T-helper 9 cell (primary cell): ENCODE measurements at places on chromosomes 6 and 20.
A peak's percentile ranks its signal among the peaks of the same experiment; 100 is the strongest.

- no peak for DNase-seq
Observed at GRCh38 chr6:82953871-82954270, 111.8 kb downstream of the UBE3D start.

- no peak for DNase-seq
Observed at GRCh38 chr20:32479697-32480171, 105.4 kb downstream of the NOL4L start.

GRCh38 chr20:47330933-47331708, 25.4 kb downstream of the ZMYND8 start:
- DNase-seq, result no peak

- peak; percentile 15 for DNase-seq
Observed at GRCh38 chr6:26017632-26017966, 55.0 kb downstream of the TRIM38 start.

- DNase-seq, result no peak
Observed at GRCh38 chr6:35258858-35259193, 709 bp upstream of the ZNF76 start.

DNA sequence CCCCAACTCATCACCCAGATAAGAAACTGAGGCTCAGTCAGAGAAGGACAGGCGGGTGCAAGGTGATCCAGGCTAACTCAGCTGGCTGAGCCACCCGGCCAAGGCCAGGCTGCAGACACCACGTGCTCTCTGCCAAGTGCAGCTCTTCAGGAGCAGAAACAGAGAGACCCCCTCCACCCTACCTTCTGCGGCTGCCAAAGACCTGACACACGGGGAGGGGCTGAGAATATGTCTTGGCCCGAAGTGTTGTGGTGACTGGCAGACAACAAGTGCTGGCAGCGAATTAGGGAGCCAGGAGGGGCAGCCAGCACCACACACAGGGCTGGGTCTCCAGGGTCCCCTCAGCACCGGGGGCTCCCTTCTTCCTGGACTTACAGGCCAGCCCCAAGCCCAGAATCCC, 22.5 kb downstream of the PREX1 start:
- DNase-seq, result no peak

GRCh38 chr6:56222499-56222898, 24.9 kb downstream of the COL21A1 start:
- no peak for DNase-seq

GRCh38 chr6:15417811-15418210, 171.9 kb downstream of the JARID2 start:
- no peak for DNase-seq

- DNase-seq, result no peak
Observed at GRCh38 chr6:163291622-163292021, 122.9 kb upstream of the QKI start.

DNA sequence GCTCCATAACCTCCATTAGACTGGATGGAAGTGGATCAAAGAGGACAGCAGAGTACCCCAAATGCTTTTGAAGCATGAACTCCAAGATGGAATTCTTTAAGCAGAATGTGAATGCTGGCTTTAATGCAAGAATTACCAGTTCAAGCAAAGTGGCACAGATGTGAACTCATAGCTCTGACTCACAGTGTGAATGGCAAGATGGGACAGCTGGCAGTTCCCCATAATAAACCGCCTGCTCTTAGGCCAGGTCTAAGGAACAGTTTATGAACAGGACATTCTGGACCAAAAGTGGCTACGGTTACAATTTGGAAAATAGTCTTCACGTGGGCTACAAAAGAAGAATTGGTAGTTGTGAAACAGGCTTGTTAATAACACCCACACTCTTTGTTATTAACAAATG, 76.5 kb downstream of the SPTLC3 start:
- DNase-seq, result no peak

- DNase-seq, result no peak
Observed at GRCh38 chr6:122014961-122015360, 384.5 kb upstream of the HSF2 start.

- no peak for DNase-seq
Observed at GRCh38 chr20:25084626-25085187, 2.8 kb upstream of the VSX1 start.

DNA sequence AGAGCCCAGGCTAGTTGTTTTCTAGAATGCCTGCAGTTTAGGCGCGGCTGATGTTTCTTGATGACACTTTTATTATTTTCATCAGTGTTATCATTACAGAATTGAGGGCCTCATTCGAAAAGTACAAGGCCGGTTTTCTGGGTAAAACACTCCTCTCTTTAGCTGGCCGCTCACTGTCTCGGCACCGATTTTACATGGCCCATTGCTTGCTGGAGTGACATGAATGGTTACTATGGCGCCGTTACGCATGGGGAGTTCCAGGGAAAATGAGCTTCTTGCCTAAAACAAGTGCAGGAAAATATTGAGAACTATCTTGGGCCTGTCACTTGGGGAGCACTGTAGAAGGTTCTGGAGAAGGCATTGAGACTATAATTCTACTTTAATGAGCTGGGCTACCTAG, 317.8 kb downstream of the CDH4 start:
- no peak for DNase-seq

GRCh38 chr20:52204136-52204535, 12.6 kb upstream of the ZFP64 start:
- no peak for DNase-seq

GRCh38 chr20:62765432-62766070, 30.7 kb upstream of the MRGBP start:
- no peak for DNase-seq

DNA sequence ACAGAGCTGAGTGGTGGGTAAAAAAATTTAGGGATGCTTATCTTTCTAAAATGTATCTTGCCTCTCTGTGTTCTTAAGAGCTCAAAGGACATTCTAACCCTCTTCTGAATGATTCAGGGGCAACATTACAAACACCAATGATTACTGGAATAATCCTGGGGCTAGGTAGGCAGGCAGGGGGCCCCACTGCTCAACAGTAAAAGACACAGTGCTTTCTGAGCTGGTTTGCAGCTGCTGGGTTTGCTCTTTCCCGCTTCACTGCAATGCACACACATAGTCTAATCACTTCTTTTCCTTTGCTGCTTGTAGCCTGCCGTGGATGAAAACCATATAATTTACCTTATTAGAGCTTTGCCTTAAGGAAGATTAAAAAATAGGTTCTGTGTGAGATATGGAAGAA, 23.9 kb downstream of the CLDN20 start:
- no peak for DNase-seq

DNA sequence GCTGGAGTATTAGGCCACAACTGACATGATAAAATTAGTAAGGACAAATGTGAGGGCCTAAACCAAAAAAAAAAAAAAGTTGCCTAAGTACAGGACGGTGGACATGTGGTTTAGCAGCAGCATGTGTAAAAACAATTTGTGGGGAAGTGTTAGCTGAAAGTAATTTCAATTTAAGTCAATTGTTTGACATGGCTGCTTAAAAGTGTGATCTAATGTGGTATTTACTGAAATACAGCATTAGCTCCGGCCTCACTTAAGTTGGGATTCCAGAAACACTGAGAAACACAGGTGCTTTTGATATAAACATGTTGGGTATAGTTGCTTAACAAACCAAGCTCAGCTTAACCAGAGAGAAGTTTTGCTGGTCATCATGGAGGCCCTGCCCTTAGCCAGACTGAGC, 119.7 kb downstream of the FYN start:
- no peak for DNase-seq

DNA sequence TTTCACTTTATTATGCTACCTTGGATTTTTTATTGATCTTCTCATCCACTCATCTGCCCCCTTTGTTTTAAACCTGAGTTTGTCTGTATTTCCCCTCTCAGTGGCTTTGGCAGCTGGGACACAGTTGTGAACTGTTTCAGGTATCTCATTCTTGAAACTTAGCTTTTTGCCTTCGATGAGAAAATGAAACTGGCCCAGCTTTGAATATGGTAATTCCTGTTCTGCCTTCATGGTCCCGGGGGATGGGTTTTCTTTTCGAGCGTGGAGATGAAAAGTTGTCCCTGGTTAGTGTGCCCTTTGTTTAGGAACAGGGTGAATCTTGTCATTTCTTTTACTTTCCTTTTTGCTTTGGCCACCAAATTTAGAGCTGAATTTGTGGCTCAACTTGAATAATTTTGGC, 25.6 kb downstream of the DHX35 start:
- DNase-seq, result no peak

DNA sequence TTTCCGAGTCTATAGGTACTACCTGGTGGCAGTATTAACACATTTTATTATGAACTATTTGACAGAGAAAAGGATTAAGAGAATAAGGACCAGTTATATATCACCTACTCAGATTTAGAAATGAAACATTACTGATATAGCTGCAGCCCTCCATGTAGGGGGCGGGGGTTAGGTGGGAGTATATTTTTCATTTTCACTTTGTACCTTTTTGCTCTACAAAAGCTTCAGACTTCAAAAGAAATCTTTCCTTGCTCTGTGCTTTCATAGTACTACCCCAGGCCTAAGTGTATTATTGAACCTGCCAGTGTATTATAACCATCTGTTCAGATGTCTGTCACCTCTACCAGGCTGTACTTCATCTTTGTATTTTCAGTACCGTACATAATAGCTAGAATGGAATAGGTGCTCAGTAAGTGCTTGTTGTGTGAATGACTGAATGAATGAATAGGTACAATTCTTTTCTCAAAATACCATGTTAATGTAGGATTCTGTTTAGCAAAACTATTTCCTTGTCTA, 43.0 kb downstream of the CDKAL1 start:
- no peak for DNase-seq

GRCh38 chr6:166056637-166057036, 111.0 kb downstream of the TBXT start:
- no peak for DNase-seq

GRCh38 chr6:12442455-12442854, 152.3 kb downstream of the EDN1 start:
- no peak for DNase-seq

- no peak for DNase-seq
Observed at GRCh38 chr6:142011156-142011555, 121.6 kb upstream of the GJE1 start.

GRCh38 chr6:2102316-2102883, 143.0 kb downstream of the GMDS start:
- DNase-seq, result no peak

GRCh38 chr6:73451223-73452106, 632 bp downstream of the CGAS start:
- peak; percentile 34 for DNase-seq
